ENCODE measurements at places on chromosomes 4 and X.

- no peak for DNase-seq
These were observed 5.0 kb downstream of the RBM3 start for GRCh38 chrX:48579259-48579658.

GRCh38 chr4:40962551-40963180, 212.9 kb downstream of the NSUN7 start:
- no peak for DNase-seq

DNA sequence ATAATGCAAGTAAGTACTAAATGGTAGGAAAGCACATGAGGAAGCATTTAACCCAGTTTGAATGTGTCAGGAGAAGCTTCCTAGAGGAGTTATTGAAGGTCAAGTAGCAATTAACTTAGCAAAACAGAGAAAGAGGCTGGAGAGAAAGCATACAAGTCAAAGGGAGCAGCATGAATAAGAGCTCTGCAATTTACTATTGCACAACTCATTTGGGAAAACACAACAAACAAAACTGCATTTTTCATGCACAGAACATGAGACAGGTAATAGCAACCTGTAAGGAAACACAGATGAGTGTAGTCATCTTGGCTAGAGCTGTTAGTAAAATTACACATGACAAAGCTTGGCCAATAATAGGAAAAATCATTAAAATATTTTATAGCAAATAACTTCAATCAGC, 538.1 kb downstream of the PPP4R3C start:
- DNase-seq: no peak

GRCh38 chr4:138400543-138400942, 158.4 kb upstream of the SLC7A11 start:
- no peak for DNase-seq

DNA sequence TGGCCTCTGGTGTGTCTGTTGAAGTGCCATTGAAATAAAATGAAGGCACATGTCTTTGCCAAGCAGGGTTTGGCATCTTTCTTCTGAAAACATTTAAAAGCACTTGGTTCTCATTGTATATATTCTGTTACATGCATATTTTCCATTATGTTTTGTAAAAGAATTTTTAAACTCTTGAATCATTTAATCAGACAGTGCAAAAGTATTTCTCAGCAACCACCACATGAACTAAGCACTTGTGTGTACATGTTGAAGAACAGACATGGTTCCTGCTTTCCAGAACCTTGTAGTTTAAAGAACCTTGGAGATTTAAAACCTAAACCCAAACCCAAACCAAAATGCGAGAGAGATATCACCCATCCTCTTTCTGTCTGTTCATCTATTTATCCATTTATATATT, 220.3 kb upstream of the GIMD1 start:
- DNase-seq: no peak

GRCh38 chrX:114581528-114582263, 2.2 kb upstream of the HTR2C start:
- no peak for DNase-seq

GRCh38 chrX:135707880-135708279, 5.6 kb upstream of the CT45A1 start:
- peak; percentile 25 for DNase-seq

DNA sequence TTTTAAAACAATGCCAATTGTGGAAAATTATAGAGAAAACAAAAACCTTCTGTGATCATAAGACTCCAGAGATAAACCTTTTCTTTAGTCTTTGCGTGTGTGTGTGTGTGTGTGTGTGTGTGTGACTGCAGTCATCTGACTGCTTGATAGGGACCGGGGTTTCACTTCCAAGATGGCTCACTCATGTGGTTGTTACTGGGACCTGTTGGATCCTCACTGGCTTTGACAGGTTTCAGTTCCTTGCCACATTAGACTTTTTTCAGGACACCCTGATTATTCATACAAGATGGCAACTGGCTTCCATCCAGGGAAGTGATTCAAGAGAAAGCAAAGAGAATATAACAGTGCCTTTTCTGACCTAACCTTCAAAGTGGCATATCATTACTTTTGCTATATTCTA, 21.9 kb upstream of the MAD2L1 start:
- no peak for DNase-seq

DNA sequence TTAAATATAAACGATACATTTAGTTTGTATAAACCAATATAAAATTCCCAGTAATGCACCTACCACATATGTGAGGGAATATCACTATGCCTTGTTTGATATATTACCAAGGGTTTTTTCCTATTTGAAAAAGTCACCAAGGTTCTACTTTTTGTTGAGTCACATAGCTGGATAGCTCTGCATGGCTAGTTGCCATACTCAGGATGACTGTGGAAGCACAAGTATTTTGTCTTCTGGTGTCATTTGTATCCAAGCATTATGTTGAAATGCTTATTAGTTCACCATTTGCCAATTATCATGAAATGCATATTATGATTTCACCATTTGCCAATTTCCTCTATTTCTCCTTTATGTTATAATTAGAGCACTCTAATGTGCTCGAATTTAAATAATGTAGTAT, 162.7 kb upstream of the TTC29 start:
- DNase-seq: no peak

DNA sequence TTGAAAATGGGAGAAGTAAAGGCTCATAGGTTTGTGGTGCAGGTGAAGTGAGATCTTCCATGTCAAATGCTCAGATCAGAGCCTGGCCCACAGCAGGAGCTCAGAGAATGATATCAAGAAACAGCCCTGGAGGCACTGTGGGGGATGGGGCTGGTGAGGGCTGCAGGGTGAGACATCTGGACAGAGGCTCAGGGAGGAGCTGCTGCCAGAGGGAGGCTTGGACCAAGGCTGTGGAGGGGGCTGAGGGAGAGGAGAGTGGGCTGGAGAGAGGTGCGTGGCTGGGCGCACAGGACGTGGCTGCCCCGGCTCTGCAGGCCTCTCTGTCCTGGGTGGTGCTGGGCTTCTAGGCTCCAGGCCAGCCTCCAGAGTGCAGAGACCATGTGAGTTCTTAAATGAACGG, 5.6 kb downstream of the SORCS2 start:
- no peak for DNase-seq

- no peak for DNase-seq
These were observed 15.3 kb downstream of the GPC3 start for GRCh38 chrX:133970076-133970475.

DNA sequence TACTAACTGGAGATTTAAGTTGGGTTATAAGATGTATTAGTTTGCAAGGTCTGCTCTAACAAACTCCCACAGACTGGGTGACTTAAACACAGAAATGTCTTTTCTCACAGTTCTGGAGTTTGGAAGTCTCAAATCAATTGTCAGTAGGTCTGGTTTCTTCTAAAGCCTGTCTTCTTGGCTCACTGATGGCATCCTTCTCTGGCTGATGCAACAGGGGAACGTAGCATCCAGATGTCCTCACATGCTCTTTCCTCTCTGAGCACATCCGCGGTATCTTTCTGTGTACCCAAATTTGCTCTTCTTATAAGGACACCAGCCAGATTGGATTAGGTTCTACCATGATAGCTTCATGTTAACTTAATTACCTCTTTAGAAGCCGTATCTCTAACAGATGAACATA, 63.2 kb upstream of the BMP3 start:
- no peak for DNase-seq

- no peak for DNase-seq
These were observed 3.3 kb downstream of the TRIM2 start for GRCh38 chr4:153207567-153207966.

DNA sequence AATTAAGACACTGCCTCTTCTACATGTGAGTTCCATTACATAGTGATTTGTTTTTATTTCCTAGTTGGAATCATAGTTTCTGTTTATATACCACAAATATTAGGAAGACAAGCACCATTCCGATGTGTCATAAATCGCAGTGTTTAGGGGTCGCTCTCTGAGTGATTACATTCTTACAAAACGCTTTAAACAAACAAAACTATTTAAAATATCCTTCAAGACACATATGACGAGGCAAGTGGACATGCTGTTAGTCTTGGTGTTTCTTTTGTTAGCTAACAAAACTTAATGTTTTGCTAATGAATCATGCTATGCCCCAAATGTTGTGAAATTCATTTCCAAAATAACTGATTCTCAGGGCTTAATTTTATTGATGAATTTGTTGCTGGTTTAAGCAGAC, 1219.3 kb upstream of the PRKX start:
- DNase-seq: no peak

DNA sequence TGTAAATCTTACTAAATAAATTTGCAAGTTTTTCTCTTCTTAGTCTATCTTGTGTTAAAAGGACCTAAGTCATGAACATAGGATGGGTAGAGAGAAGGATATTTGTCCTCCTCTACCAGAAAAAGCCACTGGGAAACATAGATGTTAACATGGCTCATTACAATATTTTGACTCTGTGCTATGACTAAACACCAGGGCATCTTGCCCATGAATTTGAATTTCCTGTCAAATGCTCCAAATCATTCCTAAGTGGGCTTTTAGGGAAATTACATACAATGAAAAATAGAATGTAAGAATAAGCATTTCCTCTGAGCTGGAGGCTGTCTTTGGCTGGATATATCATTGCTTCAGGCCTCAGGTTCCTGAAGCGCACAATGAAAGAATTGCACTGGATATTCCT, 39.1 kb downstream of the ANOS1 start:
- no peak for DNase-seq

DNA sequence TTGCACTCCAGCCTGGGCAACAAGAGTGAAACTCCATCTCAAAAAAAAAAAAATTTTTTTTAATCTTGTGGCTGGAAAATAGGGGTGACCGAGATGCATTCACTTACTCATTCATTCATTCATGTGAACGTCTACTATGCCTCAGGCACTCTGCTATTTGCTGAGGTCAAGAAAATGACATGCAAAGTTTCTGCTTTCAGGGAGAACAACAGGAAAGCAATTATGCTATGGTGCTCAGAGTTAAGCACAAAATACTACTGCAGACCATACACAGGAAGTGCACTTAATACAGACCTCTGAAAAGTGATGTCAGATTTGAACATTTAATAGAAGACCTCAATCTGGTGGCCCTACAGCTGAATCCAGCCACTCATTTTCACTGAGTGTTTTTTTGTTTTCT, 59.6 kb upstream of the DUSP21 start:
- DNase-seq: no peak

GRCh38 chrX:40392599-40392998, 188.2 kb upstream of the ATP6AP2 start:
- DNase-seq: no peak

DNA sequence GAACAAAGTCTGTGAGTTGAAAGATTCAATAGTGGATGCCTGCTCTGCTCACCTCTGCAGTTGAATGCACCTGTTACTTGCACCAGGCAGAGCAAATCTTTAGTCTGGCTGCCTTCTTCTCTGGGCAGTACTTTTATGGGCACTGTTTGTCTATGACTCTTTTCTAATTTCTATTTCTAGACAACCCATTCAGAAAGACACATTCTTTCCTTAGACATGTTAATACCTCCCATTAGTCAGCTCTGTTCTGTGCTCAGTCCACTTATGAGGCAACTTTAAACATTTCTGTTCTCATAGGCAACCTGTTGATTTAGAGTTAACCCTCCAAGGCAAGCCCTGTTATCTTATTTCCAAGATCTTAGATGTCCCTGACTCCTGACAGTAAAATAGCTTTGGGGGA, 108.9 kb downstream of the SYNPO2 start:
- DNase-seq: no peak

DNA sequence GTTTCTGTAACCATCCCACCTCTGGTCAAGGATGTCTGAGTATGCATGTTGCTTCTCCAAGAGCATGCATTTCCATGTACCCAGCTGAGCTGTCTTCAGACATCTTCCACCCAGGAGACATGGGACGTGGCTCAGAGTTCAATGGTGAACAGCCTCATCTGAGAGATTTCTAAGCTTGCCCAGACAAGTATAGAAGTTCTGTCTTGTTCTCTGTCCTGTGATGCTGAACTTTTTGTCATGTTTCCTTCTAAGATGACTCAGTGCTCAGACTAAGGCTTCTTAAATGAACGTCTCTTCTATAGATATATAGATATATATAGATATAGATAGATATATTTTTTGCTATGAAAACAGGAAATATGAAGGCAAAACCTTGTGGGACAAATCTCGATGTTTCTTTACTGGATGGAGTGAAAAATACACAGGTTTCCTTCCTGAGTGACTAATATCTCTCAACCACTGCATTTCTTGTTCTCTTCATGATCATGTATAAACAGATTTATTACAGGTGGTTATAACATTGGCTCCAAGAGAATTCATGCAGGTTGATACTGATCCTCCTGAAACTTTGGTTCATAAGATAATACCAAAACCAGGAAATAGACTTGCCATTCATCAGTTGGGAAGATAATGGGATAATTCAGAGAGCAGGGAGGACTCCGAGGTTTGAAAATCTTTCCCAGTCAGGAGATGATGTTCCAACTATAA, 168.2 kb downstream of the ZNF518B start:
- DNase-seq: no peak

DNA sequence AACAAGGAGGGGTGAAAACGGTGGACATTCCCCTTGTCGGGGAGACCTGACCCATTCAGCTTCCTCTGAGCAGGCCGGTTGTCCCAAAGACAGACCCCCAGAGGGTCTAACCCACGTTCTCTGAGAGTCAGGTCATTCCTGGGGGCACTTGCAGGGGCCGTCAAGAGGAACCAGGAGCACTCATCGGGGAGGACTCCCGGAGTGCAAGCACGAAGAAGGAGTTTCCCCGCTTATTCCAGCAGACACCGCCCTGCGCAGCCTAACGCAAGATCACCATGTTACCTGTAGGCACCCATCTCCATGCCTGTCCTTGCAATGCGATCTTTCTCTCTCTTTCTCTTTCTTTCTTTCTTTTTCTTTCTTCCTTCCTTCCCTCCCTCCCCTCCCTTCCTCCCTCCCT, 154.2 kb downstream of the SHOX start:
- DNase-seq: no peak

DNA sequence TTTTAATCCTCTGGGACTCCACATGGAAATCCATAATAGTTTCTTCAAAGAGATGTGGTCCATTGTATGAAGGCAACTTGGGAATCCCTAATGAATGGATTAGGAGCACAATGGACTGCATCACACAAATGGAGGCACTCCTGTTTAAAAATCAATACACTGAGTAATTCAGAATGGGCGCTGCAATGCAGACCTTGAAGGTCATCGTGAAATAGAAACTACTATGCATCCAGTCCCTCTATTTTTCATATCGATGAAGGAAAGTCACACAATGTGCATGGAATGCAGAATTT, 98.8 kb upstream of the EGFL6 start:
- no peak for DNase-seq

- DNase-seq: no peak
These were observed 186.3 kb upstream of the FTHL17 start for GRCh38 chrX:31258166-31258565.

GRCh38 chr4:1171311-1172227, 814 bp downstream of the SPON2 start:
- DNase-seq: peak; percentile 53

DNA sequence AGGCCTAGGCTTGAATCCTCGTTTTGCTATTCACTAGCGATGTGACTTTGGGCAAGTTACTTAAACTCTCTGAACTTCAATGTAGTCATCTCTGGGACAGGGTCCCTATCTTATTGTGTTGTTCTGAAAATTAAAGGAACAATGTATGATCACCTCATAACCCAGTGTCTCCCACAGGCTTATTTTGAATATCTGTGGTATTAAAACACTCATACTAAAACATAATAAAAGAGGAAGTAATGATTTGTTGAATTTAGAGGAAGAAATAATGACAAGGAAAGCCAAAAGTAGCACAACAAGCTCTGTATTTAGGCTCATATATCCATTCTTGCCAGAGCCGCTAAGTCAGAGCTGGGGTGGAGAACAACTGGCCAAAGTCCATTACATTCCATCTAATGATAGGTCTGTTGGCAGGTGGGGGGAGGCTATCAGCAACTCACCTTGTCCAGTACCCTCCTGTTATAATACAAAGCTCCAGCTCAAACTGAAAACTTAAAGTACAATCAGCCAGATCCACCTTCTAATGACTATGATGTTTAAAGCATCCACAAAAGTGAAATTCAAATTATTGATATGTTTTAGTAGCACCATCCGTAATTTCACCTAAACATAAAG, 64.5 kb upstream of the LSM6 start:
- no peak for DNase-seq
